ENCODE measurements at places on chromosomes 6 and 20.

DNA sequence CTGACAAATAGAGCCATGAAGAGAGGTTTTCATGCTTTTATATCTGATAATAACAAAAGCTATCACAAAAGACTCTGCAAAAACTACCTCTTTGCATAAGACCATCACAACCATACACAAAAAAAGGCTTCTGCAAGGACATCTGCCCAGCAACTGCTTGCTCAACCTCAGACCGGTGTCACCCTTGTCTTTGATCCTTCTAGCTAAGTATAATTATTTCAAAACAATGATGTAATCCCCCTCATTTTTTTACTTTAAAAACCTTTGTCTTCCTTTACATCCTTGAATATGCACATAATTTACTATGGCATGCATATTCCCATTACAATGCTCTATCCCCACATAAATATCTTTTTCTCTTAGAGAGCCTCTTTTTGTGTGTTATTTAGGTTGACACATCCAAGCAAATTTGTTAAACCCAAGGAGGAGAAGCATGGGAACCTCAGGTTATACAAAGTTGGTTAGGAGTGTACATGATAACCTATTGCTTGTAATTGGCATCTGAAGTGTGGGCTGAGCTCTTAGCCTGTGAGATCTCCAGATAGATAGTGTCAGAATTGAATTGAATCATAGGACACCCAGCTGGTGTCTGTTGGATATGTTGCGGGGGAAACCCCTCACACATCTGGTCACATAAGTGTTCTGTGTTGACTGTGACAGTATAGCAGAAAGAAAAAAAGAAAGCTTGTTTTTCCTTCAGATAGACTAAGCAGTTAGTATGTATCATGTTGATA is 20.7 kb upstream of the CGA start:
- DNase-seq = no peak

DNA sequence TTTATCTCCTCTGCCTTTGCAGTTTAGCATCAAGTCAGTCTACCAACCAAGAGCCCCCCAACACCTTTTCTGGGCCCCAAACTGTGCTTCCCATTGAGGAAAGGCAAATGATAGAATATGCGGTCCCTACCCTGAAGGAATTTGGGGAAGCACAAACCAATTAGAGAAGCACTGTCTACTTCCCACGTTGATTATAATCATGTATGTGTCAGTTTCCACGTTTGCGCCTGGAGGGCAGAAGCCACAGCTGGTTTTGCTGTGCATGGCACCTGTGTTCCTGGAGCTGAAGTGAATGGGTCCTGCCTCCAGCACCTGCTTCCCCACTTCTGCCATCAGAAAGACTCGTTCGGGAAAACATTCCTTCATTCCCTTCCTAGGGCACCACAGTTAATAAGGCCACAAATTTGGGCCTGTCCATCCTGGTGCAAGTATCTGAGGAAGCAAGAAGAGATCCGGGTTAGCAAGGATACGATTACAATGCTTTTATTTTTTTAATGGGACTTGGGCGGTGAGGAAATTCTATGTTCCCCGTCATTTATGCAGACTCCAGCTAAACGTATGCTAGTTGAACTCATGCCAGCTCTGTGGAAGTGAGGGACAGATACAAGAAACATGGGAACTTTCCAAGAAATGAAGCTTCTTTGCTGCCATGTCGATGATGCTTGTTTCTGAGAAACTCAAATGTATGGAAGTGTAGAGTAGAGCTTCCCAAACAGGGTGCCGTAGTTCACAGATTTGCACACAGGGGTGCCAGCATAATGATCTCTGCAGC is 333.5 kb downstream of the NRN1 start:
- DNase-seq = no peak

GRCh38 chr6:126888727-126889725 is 229.4 kb upstream of the RSPO3 start:
- no peak for DNase-seq

GRCh38 chr20:3848565-3848964 is 1.9 kb downstream of the MAVS start:
- no peak for DNase-seq

DNA sequence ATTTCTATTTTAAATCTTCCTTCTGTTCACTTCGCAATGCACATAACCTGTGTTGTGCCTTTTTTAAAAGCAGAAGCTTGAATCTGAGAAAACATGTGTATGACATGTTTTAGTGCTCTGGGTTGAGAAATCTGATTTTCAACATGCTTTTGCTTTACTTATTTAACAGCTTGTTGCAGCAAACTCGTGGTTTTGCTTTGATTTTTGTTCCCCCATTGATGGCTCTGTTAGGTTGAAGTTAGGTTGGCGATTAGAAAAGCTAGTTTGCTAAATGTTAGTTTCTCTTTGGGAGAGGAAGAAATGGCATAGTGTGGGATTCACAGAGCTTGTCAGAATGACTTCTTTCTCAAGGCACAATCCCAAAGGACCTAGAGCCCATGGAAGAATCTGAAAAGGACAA is 170.8 kb downstream of the TMEM242 start:
- DNase-seq = no peak

DNA sequence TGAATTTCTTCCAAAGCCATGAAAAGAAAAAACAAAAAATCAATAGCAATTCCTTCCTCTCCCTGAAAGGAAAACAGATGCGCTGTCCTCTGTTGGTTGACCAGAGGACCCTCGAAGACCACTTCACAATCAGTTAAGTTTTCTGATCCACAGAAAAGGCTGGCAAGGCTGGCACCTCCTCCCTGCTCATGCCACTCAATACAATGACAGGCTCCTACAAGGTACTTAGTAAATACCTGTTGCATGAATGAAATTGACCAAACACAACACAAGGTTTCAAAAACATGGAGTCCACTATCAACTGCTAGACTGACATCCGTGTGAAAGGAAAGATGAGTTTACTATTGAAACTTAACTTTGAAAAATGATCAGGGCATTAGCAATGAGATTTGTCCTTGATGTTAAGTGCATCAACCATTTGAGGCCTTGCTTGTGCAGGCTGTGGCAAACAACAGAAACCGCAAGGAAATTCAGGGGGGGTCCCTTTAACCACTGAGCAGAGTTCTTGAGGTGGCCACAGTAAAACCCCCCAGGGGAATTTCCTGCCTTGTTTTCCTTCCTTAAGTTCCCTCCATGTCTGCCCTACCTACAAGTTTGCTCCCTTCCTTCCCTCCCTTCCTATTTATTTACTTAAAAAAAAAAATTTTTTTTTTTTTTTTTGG is 27.9 kb upstream of the RTF2 start:
- DNase-seq = peak; percentile 11

All from GF-D8 (cell line).